CD8-positive, alpha-beta T cell (primary cell): ENCODE measurements at places on chromosomes 5 and 9.

DNA sequence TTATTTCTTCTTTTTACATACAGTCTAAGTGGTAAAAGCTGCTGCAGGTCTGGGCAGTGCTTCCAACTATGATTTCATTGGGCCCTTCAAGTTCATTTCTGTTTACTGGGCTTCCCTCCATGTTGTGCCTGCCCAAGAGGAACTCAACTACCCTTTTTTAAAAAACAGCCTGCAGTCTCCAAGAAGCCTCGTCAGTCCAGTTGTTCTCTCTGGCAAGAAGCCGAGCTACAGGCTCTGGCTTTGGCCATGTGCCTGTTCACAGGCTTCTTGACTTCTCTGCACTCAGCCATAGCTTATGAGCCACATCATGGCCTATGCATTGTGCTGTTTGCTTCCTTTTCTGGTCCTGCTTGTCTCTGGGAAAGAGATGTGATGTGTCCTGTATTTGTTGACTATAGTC, 119.7 kb upstream of the PJA2 start:
- no peak for DNase-seq

- no peak for DNase-seq
These were observed 13.9 kb upstream of the DDX41 start for GRCh38 chr5:177530638-177531037.

GRCh38 chr9:124818431-124819281, 34.6 kb upstream of the WDR38 start:
- no peak for DNase-seq

DNA sequence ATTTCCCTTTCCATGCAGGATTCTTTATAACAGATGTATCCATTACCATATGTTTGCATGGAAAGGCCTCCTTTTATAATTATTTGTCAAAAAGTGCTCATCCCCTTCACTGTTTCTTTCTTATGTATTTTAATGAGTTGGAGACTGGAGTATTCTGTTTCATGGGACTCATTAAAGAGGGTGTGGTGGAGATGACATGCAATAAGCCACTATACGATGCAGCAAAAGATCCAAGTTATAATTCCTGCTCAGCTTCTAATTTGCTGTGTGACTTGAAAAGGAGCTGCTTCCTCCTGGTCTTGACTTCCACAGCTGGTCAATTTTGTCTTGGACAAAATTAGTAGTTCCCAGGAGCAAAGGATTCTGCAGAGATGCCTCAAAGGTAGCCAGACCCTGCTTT, 13.9 kb downstream of the SGCD start:
- no peak for DNase-seq

GRCh38 chr5:105460721-105461120, 1898.1 kb upstream of the NUDT12 start:
- DNase-seq = no peak

GRCh38 chr5:40991981-40992559, 79.1 kb downstream of the MROH2B start:
- no peak for DNase-seq

DNA sequence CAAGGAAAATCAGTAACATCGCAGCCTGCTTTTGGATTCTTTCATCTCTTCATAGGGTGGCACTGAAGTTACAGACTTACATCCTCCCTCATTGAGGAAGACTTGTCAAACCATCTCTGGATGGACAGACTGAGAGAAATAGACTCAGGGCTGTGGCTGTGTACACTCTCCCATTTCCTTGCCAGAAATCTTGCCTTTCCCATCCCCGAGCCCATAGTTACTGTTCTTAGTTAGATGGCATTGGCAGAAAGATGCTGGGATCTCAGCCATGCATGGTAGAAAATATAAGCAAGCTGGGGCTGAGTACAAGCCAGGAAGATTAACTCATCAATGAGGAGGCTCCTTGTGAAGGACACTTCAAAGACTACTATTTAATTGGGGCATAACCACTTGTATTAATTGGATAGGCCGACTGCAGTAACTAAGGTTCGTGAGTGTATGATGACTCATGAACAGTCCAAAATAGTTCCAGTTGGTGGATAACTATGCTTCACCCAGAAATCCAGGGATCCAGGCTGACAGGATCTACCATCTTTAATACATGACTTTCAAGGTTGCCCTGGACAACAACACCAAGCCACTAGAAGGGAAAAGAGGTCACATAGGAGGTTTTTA, 137.9 kb downstream of the TMEM38B start:
- DNase-seq = no peak

GRCh38 chr5:56759521-56760216, 55.7 kb upstream of the MAP3K1 start:
- no peak for DNase-seq

GRCh38 chr9:70079417-70080037, 35.9 kb downstream of the MAMDC2 start:
- DNase-seq = no peak

DNA sequence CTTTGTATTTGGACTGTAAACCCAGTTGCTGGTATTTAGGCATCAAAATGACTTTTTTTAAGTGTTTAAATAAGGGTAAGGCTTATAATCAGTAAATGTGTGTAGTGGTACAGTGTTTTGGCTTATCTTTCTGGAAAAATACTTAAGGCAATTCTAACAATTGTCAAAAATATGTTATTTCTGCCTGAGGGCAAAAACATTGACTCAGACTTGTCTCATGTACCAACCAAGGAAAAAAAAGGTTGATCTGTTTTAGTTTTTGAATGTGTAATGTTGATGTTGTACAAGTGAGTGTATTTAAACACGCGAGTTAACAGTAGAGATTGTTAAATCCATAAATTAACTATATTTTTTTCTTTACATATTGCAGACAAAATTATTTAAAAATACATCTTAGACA, 277.8 kb upstream of the TYRP1 start:
- DNase-seq = no peak

GRCh38 chr9:78046112-78046511, 14.5 kb upstream of the GNAQ start:
- DNase-seq = no peak

GRCh38 chr5:105508519-105508918, 1945.9 kb upstream of the NUDT12 start:
- no peak for DNase-seq

GRCh38 chr9:91726406-91727100, 223.5 kb downstream of the ROR2 start:
- DNase-seq = no peak

DNA sequence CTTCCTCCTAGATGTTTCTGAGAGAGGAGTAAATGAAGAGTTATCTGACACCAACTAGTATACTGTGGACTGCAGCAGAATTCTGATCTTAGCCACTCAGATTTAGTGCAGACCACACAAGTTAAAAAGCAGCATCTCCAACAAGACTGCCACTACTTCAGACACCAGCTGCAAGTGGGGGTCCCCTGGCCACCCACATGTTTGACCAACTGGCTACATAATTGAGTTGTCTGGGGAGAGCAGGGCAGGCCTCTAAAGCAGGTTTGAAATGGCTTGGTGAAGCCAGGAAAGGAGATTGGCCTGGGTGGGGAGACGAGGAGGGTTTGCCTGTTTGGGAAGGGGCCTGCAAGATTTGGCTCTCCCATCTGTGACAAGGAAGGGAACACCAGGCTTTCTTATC, 40.5 kb upstream of the FAM81B start:
- DNase-seq = no peak

GRCh38 chr9:26460624-26461023, 432.0 kb downstream of the CAAP1 start:
- DNase-seq = no peak

GRCh38 chr9:95721061-95721531, 154.4 kb upstream of the ERCC6L2 start:
- DNase-seq = no peak

DNA sequence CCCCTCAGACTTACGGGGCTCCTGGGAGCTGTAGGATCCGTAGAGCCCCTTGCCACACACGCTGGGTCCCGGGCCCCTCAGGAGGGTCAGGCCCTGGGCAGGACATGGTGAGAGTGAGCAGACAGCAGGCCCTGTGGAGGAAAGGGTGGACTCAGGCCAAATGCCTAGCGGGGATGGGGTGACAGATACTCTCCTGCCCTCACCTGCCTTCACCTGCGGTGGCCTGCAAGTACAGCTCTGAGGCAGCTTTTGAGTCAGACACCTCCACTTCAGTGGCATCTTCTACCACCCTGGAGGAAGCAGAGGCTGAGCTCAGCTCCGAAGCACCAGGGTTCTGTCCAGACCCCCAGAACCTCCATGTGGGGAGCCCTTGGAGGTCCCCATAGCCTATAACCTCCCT, 26.2 kb downstream of the SLC35A4 start:
- DNase-seq = no peak

DNA sequence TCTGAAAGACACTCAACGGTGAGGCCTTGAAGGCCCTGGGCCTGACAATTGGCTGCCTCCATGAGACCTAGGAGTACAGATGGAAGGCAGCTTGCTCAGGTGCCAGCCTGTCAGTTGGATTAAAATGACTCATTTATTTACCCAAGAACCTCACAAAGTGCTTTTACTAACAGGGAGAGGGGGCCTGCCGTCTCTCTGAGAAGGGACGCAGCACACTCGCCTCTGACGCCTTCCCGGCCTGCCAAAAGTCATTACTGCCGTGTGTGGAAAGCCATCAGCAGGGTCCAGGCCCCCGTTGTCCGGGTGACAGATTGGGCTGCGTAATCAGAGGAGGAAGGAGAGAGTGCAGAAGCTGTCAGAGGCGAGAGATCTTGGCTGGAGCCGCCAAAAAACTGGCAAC, 32.4 kb downstream of the DDX31 start:
- DNase-seq = no peak

GRCh38 chr5:112687306-112687705, 50.4 kb upstream of the APC start:
- DNase-seq = no peak

GRCh38 chr9:105663914-105664313, 1.7 kb downstream of the TAL2 start:
- no peak for DNase-seq

GRCh38 chr5:27158171-27158570, 119.8 kb upstream of the CDH9 start:
- no peak for DNase-seq
